ENCODE measurements at places on chromosomes 6 and 20.

- DNase-seq = no peak
Observed at GRCh38 chr6:69973138-69973537, 106.8 kb downstream of the COL19A1 start.

DNA sequence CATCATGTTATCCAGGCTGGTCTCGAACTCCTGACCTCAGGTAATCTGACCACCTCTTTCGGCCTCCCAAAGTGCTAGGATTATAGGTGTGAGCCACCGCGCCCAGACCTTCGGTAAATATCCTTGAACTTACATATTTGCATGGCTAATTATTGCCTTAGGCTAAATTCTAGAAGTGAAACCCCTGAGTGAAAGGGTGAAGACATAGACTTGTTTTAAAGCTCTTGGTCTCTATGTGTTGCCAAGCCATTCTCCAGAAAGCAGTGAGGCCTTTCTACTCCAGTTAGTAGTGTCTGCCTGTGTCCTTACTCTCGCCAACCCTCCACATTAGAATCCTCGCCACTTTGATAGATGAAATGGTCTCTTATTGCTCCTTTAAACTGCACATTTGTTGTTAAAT, 2.6 kb upstream of the NOTCH4 start:
- no peak for DNase-seq

DNA sequence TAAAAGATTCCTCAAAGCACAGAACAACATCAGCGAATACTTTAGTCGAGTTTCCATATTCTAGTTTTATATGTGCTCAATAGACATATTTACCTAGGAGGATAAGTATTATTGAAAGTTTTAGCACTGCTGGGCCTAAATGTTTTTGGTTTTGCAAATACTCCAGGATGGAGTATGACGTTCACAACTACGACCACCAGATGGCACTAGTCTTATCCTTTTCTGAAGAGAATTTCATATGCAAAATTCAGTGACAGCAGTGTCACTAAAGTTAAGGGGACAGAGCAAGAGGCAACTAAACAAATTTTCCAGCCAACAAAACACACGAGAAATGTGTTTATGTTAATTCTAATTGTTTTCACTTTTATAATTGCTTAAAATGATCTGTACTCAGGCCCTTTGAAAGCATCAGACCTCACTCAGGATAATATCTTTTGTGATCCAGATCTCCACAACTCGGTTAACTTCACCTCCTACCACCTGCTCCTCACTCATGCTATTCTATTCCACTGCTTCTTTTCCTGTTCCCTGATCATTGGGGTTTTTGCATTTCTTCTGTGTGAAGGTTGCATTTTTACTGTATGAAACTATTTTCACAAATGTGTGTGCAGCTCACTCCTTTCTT, 220.8 kb downstream of the TRDN start:
- DNase-seq = peak; percentile 60

- DNase-seq = no peak
Observed at GRCh38 chr20:57234556-57235251, 31.7 kb downstream of the BMP7 start.

DNA sequence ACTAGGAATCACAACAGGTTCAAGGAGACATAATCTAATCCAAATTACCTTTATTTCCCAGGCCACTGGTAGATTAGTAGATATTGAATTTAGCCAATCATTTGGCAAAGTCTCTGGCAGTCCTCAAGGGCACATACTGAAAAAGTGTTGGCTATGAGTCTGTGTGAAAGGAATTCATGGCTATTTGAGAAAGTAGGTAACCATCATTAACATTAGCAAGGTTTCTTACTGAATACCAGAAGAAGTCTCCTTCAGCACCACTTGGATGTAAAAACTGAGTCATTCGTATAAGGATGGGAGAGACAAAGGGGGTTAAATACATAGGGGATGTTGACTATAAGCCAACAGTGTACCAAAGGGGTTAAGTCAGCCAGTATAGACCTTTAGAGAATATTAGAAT, 36.7 kb downstream of the AGPAT4 start:
- DNase-seq = no peak

GRCh38 chr6:143884216-143884900, 20.1 kb downstream of the ZC2HC1B start:
- DNase-seq = no peak

DNA sequence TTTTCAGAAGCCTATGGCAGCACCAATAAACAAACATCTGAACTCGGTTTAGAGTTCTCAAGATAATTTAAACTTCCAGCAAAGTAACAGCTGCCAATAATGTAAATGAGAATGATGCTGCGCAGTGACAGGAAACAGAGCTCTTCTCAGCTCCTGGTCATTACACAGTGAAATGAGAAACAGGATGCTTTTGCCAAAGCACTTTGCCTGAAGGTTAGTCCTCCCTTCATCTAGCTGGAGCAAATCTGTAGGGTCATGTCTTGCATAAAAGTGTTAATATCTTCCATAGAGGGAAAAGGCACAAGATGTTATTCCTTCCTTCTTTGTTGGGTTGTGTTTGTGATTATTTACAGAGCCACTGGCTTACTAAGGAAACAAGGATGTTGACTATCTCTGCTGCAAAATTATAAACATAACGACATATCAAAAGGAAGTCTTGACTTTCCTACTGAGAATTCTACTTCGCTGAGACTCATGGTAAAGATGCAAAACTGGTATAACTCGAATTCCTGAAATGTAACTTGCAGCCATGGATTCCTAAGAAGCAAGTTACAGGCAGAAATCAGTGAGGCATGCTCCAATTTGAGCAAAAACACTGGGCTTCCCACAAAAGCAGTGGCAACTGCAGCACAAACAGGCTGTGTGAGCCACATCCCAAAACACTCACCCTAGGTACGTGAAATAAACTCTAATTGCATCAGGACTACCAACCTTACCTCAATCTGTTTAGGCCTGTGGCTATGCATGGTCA, 102.5 kb upstream of the BEND6 start:
- DNase-seq = no peak

- DNase-seq = no peak
Observed at GRCh38 chr20:23436681-23437080, 2.8 kb upstream of the CSTL1 start.

- DNase-seq = peak; percentile 33
Observed at GRCh38 chr6:3899970-3900439, 50.8 kb downstream of the FAM50B start.

- DNase-seq = no peak
Observed at GRCh38 chr6:112910256-112910655, 563.1 kb downstream of the RFPL4B start.

- no peak for DNase-seq
Observed at GRCh38 chr6:139449611-139450000, 75.2 kb upstream of the CITED2 start.

GRCh38 chr20:11158146-11158545, 484.3 kb upstream of the JAG1 start:
- DNase-seq = no peak

DNA sequence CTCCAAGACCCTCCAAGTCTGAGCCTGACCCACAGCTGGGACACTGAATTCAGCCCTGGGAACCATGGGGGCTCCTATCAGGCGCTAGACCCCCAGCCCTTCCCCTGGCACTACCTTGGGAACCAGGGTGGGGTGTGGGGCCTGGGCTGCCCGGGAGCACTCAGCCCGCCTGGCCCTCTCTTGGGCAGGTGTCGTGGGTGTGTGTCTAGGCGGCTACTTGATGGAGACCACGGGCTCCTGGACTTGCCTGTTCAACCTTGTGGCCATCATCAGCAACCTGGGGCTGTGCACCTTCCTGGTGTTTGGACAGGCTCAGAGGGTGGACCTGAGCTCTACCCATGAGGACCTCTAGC, 14.6 kb downstream of the SLC17A9 start:
- no peak for DNase-seq

- no peak for DNase-seq
Observed at GRCh38 chr6:110319843-110320242, 38.3 kb downstream of the METTL24 start.

DNA sequence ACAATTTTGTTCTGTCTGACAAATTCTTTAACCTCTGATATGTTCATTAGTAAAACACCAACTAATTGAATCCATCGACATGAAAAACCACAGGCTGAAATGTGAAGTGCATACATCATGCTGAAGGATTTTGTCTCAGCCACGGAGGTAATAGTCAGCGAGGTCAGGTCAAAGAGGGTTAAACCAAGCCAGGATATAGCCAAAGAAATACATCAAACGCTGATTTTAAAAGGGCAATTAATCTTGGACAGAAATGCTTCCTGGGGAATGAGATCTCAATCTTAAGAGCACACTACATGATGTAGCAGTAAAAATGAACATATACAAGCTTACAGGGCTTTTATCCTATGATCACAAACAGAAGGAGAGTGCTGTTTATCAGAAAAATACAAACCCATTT, 106.7 kb downstream of the PRDM1 start:
- no peak for DNase-seq

GRCh38 chr6:36771145-36771544, 68.1 kb downstream of the CPNE5 start:
- DNase-seq = no peak

GRCh38 chr6:15421945-15422733, 176.3 kb downstream of the JARID2 start:
- no peak for DNase-seq

GRCh38 chr6:135972150-135972549, 120.6 kb downstream of the PDE7B start:
- DNase-seq = no peak

GRCh38 chr6:37504024-37504423, 4.3 kb upstream of the CCDC167 start:
- DNase-seq = no peak

GRCh38 chr6:45970326-45970725, 45.3 kb downstream of the CLIC5 start:
- DNase-seq = no peak

GRCh38 chr20:61549865-61550264, 297.8 kb downstream of the CDH4 start:
- DNase-seq = no peak

GRCh38 chr20:62686869-62687830, 21.5 kb upstream of the NTSR1 start:
- no peak for DNase-seq

DNA sequence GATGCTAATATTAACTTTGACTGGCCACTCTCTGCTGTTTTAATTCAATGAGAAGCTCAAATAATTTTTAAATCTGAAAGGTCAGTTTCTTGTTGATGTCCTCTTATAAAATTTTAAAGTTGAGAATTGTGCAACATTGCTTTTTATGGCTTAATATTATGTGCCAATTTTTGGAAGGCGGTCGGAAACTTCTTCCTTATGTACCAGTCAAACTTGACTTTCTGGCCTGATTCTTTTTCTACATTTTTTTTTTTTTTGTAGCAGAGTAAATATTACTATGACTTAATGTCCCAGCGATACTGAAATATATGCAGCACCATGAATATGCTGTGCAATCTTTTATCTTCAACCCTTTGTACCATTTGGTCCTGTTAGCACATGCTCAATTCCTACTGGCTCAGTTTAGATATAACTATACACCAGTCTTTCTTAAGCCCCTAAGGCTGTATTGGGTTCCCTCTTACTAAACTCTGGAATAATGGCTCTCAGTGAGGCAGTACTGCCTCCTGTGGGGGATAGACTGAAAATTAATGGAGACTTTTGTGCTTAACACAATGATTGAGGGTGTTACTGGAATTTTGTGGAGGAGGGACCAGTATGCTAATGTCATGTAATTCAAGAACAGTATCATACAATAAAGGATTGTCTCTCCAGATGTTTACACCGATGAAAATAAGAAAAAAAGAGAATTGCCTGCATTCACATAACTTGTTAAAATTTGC, 156.4 kb upstream of the SYNCRIP start:
- no peak for DNase-seq

DNA sequence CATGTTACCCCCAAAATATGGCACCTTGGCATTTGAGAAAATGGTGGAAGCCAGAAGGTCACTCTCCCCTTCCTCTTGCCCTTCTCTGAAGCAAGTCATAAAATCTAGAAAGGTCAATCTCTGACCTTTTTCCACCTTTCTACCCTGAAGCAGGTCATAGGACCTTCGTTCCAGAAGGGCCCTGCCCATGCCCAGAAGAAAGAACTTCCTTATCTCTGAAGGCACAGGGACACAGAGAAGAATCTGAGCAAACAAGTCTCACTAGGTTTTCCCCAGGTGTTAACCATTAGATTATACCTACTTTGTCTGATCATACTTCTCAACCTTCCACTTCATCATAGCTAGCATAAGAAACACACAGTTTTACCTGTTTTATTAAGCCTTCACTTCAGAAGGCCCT, 42.5 kb downstream of the SMPDL3A start:
- DNase-seq = no peak

DNA sequence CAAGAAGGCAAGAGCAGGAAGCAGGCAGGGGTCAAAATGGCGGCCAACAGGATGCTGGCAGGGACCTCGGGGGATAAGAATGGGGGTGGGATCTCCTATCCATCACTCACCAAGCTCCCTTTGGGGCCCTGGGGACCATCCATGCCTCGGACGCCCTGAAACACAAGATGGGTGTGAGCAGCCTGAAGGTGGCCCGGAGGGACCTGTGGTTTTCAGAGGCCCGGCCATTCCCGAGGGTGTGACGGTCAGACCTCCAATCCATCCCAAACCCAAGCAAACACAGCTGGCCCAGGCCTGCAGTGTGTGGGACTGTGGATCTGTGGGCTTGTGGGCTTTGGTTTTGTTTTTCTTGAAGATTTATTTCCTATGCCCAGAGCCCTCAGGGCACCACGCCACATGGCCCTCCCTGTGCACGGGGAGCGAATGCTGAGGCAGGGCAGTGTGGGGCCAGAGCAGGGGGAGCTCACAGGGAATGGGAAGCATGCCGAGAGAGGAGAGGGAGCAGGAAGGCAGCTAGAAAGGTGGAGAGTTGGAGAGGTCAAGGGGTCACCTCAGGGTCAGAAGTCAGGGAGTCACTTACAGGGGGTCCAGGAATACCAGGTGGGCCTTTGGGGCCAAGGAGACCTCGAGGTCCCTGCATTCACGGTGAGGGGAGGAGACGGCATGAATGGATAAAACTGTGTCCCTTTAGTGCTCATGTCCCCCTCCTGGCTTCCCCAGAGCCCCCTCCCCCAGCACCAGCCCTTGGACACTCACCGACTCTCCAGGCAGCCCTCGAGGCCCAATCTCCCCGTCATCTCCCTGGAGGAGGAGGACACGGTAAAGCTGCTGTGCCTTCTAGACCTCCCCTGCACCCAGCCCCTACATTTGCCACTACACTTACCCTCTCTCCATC, 14.5 kb downstream of the COL11A2 start:
- no peak for DNase-seq

DNA sequence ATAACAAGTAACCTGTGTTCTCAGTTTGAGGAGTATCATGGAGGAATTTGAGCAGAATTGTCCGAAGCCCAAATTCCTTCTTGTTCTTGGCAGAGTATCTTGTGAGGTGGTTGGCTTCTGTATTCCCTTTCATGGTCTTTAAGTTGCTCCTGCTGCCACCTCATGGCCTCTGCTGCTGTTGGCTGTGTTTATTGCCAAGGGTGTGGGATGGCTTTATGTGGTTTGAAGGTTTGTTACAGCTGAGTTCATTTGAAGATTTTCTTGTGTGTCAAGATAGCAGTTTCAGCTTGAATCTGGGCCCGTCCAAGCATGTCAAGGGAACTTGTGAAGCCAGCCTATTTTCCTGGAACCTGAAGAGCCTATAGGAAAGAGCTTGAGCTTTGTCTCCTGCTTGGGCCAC, 20.2 kb upstream of the TTK start:
- DNase-seq = no peak

All from NCI-H2171 (cell line).